ENCODE measurements at places on chromosomes 5 and 9. TPM values are rescaled to one million over a fixed set of nuclear protein-coding genes. Genes with fewer than 3 reads are reported as not detected.

DNA sequence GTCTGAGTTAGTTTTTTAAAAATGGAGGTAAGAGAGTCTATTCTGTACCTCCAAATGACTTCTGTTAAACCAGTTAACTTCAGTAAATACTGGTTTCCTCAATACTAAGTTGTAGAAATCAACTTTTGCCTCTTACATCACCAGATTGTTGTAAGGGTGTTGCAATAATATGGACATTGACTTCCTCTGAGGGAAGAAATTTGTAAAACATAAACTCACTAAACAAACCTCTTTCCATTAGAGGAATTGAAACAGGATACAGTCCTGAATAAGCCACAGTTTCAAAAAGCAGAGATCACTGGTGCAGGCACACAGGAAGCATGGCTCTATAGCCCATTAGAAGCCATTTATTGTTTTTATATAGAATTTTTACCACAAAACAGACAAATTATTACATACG, 32.7 kb upstream of the SLCO6A1 start:
- H3K4me1 ChIP-seq: no peaks in the 10 kb centered on the region
- H3K27ac ChIP-seq: no peak overlapping the region
- no peak overlapping the region for H3K4me3 ChIP-seq
- no peak for DNase-seq
- peaks cover 2% of the 10 kb centered on the region for H3K27me3 ChIP-seq

DNA sequence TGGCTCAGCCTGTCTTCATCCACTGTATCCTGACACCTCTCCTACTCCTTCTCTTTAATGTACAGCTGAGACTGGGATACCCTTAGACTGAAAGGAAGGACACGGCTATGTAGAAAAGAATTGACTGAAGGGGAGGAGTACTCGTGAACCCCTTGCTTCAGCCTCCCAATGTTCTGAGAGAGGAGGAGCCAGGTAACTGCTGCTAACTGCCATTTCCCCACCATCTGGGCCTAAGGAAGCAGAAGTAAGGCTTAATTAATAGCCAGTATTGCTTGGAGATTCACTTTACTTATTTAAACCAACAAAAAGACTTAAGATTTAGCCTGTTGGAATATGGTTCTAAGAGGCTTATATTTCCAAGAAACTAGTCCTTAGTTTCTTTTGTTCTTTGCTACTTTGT, 18.8 kb upstream of the RGS3 start:
- no peak overlapping the region for H3K4me3 ChIP-seq
- H3K27ac ChIP-seq: no peak overlapping the region
- H3K36me3 ChIP-seq: no peaks in the 10 kb centered on the region
- H3K4me1 ChIP-seq: no peaks in the 10 kb centered on the region

DNA sequence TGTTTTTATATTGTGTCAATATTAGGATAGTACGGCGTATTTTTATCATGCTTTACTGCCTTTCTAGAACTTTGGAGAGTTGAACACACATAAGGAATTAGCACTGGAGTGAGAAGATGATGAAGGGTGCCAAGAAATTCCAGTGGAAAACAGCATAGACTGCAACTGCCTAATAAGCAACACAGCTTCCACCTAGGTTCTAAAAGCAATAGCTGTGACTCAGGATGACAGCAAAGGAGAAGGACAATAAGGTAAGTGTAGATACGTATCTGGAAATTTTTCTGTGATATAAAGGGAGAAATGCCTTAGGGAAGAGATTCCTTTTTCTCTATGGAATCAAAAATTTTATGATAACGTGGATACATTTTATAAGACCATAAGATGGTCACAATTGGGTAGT, 7.4 kb downstream of the PTPRD start:
- DNase-seq: no peak
- H3K27ac ChIP-seq: no peak overlapping the region
- no peaks in the 10 kb centered on the region for H3K27me3 ChIP-seq
- no peaks in the 10 kb centered on the region for H3K36me3 ChIP-seq

GRCh38 chr5:174612686-174613085, 111.7 kb upstream of the MSX2 start:
- H3K4me3 ChIP-seq: no peak overlapping the region
- no peak for DNase-seq
- H3K27ac ChIP-seq: no peak overlapping the region
- H3K4me1 ChIP-seq: no peaks in the 10 kb centered on the region
- no peaks in the 10 kb centered on the region for H3K36me3 ChIP-seq

DNA sequence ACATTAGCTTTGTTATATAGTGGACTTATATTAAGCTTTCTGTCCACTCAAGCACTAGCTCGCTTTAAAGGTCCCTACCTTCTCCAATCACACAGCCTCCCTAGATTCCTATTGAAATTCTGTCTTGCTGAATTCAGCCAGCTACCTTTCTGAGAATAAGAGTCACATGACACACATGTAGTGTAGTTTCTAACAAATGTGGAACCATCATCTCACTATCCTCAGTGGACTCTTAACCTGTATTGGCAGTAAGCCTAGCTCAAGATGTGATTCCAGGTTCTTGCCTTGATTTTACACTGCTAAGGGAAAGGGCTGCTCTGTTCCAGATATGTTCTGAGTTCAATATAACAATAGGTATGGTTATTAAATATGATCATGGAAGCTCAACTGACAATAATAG, 11.4 kb downstream of the FAM219A start:
- H3K4me1 ChIP-seq: peaks cover 10% of the 10 kb centered on the region
- H3K36me3 ChIP-seq: no peaks in the 10 kb centered on the region
- DNase-seq: no peak
- H3K27me3 ChIP-seq: no peaks in the 10 kb centered on the region
- no peak overlapping the region for H3K27ac ChIP-seq

Gene TAF11L10
- total RNA-seq: not detected

DNA sequence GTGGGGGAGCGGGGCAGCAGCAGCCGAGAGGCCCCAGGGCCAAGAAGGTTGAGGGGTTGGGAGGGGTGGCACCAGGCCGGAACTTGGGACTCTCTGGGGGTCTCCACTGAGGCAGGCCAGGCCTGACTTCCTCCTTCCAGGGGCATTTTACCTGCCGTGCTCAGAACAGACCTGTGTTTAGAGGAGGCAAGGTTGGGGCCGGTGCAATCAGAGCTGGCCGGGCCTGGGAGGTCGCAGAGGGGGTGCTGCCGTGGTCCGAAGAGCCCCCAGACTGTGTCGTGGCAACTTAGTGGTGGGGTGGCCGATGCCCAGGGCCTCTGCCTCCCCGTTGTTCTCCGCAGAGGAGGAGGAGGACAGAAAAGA, 21.8 kb downstream of the GLT6D1 start:
- H3K27ac ChIP-seq: no peak overlapping the region
- no peaks in the 10 kb centered on the region for H3K36me3 ChIP-seq
- H3K27me3 ChIP-seq: no peaks in the 10 kb centered on the region

DNA sequence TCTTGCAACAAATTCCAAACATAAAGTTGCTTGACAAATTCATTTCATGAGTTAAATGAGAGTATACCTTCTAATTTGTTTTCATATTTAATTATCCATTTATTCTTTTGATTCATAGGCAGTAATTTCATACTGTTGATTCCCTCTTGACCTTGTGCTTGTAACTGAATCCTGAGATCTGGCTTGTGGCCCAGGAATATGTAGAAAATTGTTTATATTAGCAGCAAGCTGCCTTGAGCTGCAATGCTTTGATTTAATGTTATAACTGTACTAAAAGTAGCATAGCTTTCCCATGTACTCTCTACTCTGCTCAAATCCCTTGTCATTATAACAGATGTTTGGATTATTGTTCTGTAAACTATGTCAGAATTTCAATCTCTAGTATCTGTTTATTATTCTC, 780.7 kb downstream of the NR2F1-AS1 start:
- H3K36me3 ChIP-seq: no peaks in the 10 kb centered on the region
- no peak for DNase-seq
- no peak overlapping the region for H3K4me3 ChIP-seq
- no peaks in the 10 kb centered on the region for H3K27me3 ChIP-seq
- H3K4me1 ChIP-seq: no peaks in the 10 kb centered on the region
- no peak overlapping the region for H3K27ac ChIP-seq

DNA sequence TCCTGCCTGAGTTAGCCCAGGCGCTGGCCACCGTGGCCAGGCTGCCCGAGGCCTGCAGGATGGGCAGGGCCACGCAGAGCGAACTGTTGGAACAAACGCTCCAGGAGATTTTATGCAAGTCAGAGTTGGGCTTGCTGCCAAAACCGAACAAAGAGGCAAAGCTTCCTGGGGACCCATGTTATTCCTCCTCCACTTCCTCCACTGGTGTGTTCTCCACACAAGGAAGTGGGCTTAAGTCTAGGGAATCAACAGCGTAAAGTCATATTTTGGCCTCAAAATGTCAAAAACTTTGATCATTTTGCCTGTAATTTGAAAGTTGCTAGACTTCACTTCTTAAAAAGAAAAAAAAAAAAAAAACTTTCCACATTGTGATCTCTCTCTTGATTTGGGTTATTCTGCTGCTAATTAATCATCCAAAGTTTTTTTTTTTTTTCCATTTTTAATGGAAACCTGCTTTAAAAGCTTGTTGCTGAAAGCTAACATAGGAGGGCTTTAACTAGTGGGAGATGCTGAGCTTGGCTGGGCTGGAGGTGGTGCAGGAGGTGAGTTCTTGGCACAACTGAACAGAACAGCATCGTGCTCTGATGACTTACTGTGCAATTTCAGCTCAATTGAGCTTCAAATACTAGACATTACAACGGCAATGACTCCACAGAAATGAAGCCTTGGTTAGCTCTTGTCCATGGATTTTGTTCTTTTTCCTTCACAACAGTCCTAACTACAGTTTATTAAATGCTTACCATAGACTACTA, 73.0 kb downstream of the PTPDC1 start:
- H3K36me3 ChIP-seq: peaks cover 3% of the 10 kb centered on the region
- DNase-seq: no peak
- no peaks in the 10 kb centered on the region for H3K27me3 ChIP-seq

Gene CD72
- total RNA-seq: 9.8 TPM

- no peaks in the 10 kb centered on the region for H3K36me3 ChIP-seq
- peaks cover 9% of the 10 kb centered on the region for H3K27me3 ChIP-seq
- no peak for DNase-seq
These were observed 5.3 kb downstream of the GAPT start for GRCh38 chr5:58496488-58496887.

Gene GABRB2
- total RNA-seq: not detected

GRCh38 chr9:91536211-91536691, 112.6 kb upstream of the NFIL3 start:
- H3K36me3 ChIP-seq: no peaks in the 10 kb centered on the region
- H3K27ac ChIP-seq: no peak overlapping the region
- peaks cover 13% of the 10 kb centered on the region for H3K27me3 ChIP-seq

DNA sequence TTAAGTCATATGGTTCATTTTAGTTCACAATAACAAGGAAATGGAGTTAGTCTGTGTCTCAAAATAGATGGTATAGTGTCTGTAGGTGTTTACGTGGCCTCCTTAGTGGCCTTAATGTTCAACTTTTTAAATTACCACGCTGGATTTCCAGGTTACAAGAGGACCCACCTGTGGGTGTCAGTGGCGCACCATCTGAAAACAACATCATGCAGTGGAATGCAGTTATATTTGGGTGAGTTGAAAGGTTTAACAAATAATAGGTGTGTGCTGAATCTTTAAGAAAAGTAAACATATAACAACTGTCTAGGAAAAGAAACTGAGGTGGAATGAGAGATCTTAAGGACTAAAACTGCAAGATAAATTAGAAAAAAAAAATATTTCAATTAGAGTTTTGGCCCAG, 2.9 kb downstream of the UBE2B start:
- peak; percentile 22 for DNase-seq
- H3K27me3 ChIP-seq: peaks cover 2% of the 10 kb centered on the region
- H3K4me3 ChIP-seq: no peak overlapping the region
- no peak overlapping the region for H3K27ac ChIP-seq
- H3K4me1 ChIP-seq: peaks cover 57% of the 10 kb centered on the region

Gene PPP1R26
- 3.5 TPM for total RNA-seq

DNA sequence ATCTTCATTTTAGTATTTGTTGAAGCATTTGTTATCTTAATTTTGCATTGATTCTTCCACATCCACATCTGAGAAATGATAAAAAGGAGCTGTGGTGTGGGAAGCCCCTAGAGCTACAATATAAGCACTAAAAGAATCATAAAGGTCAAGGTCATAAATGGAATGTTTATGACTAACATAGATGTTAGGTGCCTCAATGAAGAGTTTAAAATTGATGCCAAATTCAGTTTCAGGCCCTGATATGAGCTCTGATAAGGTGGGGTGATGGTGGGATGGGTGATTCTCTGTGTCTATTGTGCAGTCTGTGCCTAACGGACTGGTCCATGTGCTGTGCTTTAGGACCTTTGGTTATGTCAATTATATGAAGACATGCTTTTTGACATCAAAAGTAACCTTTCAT, 61.2 kb upstream of the CAMK4 start:
- H3K4me3 ChIP-seq: no peak overlapping the region
- DNase-seq: no peak
- H3K27me3 ChIP-seq: no peaks in the 10 kb centered on the region

DNA sequence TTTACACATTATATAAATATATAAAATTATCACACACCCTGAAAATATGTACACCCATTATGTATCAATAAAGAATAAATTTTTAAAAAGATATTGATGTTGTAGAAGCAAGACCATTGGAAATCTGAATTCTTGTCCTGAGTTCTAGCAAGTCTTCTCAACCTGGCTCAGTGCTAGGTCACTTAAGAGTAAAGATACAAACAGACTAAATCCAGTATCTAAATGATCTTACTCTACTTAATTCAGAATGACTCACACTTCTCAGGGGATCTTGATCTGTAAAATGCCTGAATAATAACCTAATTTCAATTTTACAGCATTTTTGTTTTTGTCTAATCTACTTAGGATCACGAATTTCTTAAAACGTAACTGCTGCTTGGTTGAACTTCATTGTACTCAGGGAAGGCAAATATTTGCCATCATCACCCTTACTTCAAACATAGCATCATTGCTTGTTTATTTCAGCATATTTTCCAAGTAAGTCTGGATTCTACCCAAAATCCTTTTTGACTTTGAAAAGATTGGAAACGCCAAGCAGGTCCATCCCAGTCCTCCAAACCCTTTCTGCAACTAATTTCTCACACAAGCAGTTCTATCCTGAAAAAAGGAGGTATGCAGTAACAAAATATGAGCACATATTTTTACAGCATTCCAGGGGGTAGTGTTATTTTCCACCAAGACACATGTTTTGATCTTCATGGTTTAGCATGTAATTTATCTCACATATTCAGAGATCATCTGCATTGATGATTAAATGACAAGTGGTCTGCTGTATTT, 582.6 kb downstream of the PSAT1 start:
- DNase-seq: no peak
- no peak overlapping the region for H3K4me3 ChIP-seq
- no peaks in the 10 kb centered on the region for H3K27me3 ChIP-seq
- H3K27ac ChIP-seq: no peak overlapping the region
- H3K36me3 ChIP-seq: no peaks in the 10 kb centered on the region

Data from activated CD4-positive, alpha-beta memory T cell treated with anti-CD3 and anti-CD28 coated beads for 36 hours (primary cell).